ENCODE measurements at places on chromosomes 13 and 19. TPM values are rescaled to one million over a fixed set of nuclear protein-coding genes. Genes with fewer than 3 reads are reported as not detected.

The ZNF611 gene
- 21.1 TPM for total RNA-seq

The TNNI3 gene
- total RNA-seq: not detected

The CGB8 gene
- total RNA-seq: 15.8 TPM

The ZNF418 gene
- total RNA-seq: 10.4 TPM

The ZFR2 gene
- 2.0 TPM for total RNA-seq

The PRR36 gene
- total RNA-seq: 1.3 TPM

The TGFBR3L gene
- total RNA-seq: 4.6 TPM

The ZNF253 gene
- total RNA-seq: 7.6 TPM

- no peak overlapping the region for H3K4me3 ChIP-seq
- no peak overlapping the region for H3K27ac ChIP-seq
- no peak for DNase-seq
- H3K4me1 ChIP-seq: no peaks in the 10 kb centered on the region
- H3K27me3 ChIP-seq: no peaks in the 10 kb centered on the region
These were observed 207.1 kb upstream of the SLITRK6 start for GRCh38 chr13:86006317-86006716.

GRCh38 chr13:99969919-99970650 lies 1.5 kb downstream of the ZIC5 start:
- no peak for DNase-seq
- no peaks in the 10 kb centered on the region for H3K36me3 ChIP-seq
- H3K4me1 ChIP-seq: peaks cover 11% of the 10 kb centered on the region
- peak overlapping the region; percentile 52 for H3K27ac ChIP-seq
- H3K4me3 ChIP-seq: peak overlapping the region; percentile 47

- H3K4me1 ChIP-seq: peaks cover 29% of the 10 kb centered on the region
- no peak overlapping the region for H3K27ac ChIP-seq
- no peaks in the 10 kb centered on the region for H3K27me3 ChIP-seq
- no peaks in the 10 kb centered on the region for H3K36me3 ChIP-seq
These were observed 964 bp downstream of the SPINT2 start for GRCh38 chr19:38265213-38265861.

DNA sequence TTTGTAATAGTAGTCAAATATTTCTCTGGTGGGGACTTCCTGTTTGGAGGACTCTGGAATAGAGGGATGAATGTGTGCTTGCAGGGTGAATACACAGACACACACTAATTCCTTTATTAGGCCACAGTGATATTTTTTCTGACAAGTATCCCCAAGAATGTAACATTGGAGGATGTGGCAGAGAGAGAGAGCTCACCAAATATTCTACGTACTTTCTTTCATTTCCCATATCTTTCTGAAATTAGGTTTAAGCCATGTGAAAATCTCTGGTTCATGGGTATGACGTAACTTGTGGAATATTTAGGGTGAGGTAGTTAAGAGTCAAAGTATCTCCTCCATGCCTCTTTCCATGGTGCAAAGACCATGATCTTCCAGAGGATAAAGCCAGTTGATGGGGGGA lies 463.4 kb downstream of the DIAPH3 start:
- H3K4me1 ChIP-seq: peaks cover 9% of the 10 kb centered on the region
- DNase-seq: peak; percentile 58
- H3K27me3 ChIP-seq: no peaks in the 10 kb centered on the region
- H3K27ac ChIP-seq: peak overlapping the region; percentile 73
- H3K36me3 ChIP-seq: no peaks in the 10 kb centered on the region
- no peak overlapping the region for H3K4me3 ChIP-seq

- no peak overlapping the region for H3K4me3 ChIP-seq
- no peaks in the 10 kb centered on the region for H3K36me3 ChIP-seq
- no peak overlapping the region for H3K27ac ChIP-seq
- peaks cover 16% of the 10 kb centered on the region for H3K4me1 ChIP-seq
- no peaks in the 10 kb centered on the region for H3K27me3 ChIP-seq
These were observed 197.7 kb upstream of the RNF113B start for GRCh38 chr13:98374750-98375149.

- no peak for DNase-seq
- H3K27me3 ChIP-seq: no peaks in the 10 kb centered on the region
- H3K27ac ChIP-seq: no peak overlapping the region
- peaks cover 28% of the 10 kb centered on the region for H3K4me1 ChIP-seq
- no peaks in the 10 kb centered on the region for H3K36me3 ChIP-seq
These were observed 44.0 kb downstream of the BRD4 start for GRCh38 chr19:15288146-15288963.
